ENCODE measurements at places on chromosomes 6 and 20.

- DNase-seq = no peak
These were observed 52.2 kb downstream of the FKBP1C start for GRCh38 chr6:63263444-63263843.

DNA sequence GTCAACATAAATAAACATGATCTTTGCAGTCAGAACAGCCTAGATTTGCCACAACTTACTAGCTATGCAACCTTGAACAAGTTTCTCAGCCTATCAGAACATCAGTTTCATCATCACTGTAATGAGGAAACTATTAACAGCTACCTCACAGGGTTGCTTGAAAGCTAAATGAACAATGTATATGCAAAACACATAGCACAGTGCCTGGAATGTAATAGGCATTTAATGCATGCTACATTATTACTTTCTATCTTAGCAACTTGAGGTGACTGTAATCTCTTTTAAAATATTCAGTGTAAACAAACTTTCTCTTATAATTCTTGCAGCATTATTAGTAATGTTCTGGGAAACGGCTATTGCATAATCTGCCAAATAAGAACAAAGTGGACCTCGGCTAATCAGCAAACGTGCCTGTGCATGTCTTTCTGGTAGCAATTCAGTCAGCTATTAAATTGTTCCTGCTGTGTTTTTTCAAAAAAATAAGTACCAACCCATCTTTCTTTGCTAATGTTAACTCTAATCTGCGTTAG, 61.5 kb downstream of the SYNE1 start:
- DNase-seq = no peak

DNA sequence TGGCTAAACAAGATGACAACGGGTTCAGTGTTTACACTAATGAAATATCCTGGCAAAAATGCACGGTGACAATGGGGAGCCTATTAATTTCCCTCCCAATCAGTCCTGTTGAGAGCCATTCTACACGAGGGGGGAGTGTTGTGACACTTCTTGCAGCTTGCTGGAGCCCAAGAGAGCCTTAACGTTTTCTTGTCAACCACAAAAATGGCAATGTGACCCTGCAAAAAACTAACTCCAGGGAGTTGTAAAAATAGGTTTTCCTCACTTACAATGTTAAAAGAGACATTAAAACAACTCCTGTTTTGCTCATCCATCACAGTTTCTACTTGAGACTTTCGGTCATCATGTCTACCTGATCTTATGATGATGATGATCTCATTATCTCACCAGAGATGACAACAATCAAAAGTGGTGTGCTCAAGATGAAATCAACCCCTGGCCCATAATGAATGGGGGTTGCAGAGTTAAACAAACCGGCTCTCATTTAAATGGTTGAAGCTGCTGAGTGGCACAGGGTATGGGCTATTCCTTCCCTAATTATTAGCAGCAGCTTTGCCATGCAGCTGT, 57.9 kb downstream of the GJA10 start:
- DNase-seq = no peak

DNA sequence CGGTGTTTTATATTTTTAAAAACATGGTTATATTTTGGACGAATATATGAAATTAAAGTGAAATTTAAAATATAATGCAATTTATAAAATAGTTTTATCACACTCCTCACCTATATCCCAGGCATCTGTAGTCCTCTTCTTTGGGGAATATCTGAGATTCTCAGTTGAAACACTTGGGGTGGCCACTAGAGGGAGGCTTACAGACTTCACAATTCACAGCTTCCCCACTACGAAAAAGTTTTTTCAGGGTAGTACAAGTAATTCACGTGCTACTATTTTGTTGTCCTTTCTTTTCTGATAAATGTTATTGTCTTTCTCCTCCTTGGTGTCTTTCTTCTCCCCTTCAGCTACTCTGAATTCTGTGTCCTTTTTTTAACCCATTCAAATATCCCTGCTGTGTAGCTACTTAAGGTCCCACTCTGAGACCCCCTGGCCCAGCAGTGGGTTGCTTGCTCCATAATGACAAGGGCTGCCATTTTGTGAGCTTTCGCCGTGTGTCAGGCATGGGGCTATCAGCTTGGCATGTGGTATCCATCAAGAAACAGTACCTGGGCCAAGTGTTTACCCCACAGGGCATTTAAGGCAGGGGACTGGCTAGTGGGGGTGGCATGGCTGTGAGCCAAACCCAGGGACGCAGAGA, 43.6 kb upstream of the PHACTR3 start:
- DNase-seq = no peak

DNA sequence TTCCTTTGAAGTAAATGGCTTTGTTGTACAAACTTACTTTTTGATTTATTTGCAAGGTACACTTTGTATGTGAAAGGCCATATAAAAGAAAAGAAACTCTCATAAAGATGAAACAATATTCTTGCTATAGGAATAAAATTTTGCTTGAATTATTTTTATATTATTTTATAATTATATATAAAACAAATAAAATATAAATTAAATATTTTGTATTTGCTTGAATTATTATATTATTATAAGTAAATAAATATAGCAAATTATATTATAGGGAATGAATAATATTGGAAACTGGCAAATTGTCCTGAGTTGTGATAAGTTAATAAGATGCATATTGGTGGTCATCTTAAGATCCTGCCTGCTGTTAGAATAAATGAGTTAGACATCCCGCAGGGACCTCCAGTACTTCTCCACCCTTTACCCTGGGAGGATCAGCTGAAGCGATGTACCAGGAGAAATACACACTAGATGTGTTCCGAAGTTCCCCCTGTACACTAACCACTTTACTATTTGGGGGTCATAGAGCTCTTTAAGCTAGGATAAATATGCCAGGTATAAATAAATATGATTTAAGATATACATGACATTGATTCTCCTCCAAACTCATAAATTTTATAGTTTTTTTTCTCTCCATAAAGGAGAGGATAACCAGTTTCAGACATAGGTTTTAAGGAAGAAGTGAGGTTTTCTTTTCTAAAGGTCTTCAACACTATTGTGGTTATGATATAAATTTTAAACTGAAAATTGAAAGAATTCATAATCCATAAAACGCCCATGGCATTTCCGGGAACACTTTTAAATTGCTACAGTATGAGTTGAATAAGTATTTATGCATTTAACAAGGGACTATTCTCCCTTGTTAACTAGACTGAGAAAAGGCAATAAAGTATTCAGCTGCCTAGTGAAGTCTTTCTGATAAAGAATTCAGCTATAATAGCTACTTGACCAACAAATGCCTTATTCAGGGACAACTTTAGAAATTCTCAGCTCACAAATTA, 486.3 kb upstream of the MARCKS start:
- DNase-seq = no peak
